ENCODE measurements at places on chromosomes 2 and 18. TPM values are rescaled to one million over a fixed set of nuclear protein-coding genes. Genes with fewer than 3 reads are reported as not detected.

Gene ERFE
- 4.2 TPM for total RNA-seq

Gene DUSP2
- total RNA-seq = 2.0 TPM

Gene AMMECR1L
- 12.9 TPM for total RNA-seq

Gene MAP3K19
- not detected for total RNA-seq

Gene SPP2
- not detected for total RNA-seq

Gene ATP8B1
- 83.7 TPM for total RNA-seq

Gene MC5R
- not detected for total RNA-seq

Gene SPATA3
- total RNA-seq = not detected

Gene HOXD9
- total RNA-seq = 0.17 TPM

Gene CTAGE1
- total RNA-seq = not detected

Gene ZNF532
- 51.4 TPM for total RNA-seq

Gene IL36G
- total RNA-seq = not detected

Gene CNTNAP5
- total RNA-seq = not detected

All from smooth muscle cell of trachea (primary cell).